Left renal pelvis (tissue), 4 donors: ENCODE measurements at places on chromosomes 7 and 10. TPM values are rescaled to one million over a fixed set of nuclear protein-coding genes. Genes with fewer than 3 reads are reported as not detected.

The PON3 gene
- polyA plus RNA-seq: 2.4 TPM

The ZNF716 gene
- 0.03 TPM for polyA plus RNA-seq

- no peak for DNase-seq
These were observed 600 bp upstream of the DBNL start for GRCh38 chr7:44043902-44044301.

DNA sequence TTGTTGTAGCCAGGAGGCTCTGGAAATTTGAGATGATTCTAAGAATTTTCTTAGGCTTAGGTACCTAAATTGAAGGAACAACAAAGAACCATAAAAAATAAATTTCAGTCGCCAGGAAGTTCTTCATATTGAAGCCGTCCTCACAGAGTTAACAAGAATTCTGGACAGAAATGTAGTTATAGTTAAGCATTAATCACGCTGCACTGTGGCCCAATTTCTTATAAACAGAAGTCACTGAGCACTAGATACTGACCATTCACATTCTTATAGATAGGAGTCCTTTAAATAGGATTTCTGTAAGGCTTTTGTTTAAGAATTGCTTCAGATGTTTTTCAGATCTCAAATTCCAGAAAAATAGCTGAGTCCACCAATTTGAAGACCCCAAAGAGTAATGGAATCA lies 256.2 kb upstream of the PITRM1 start:
- no peak for DNase-seq
